Stomach (tissue), 19 donors: ENCODE measurements at places on chromosomes 16 and 17. TPM values are rescaled to one million over a fixed set of nuclear protein-coding genes. Genes with fewer than 3 reads are reported as not detected.

DNA sequence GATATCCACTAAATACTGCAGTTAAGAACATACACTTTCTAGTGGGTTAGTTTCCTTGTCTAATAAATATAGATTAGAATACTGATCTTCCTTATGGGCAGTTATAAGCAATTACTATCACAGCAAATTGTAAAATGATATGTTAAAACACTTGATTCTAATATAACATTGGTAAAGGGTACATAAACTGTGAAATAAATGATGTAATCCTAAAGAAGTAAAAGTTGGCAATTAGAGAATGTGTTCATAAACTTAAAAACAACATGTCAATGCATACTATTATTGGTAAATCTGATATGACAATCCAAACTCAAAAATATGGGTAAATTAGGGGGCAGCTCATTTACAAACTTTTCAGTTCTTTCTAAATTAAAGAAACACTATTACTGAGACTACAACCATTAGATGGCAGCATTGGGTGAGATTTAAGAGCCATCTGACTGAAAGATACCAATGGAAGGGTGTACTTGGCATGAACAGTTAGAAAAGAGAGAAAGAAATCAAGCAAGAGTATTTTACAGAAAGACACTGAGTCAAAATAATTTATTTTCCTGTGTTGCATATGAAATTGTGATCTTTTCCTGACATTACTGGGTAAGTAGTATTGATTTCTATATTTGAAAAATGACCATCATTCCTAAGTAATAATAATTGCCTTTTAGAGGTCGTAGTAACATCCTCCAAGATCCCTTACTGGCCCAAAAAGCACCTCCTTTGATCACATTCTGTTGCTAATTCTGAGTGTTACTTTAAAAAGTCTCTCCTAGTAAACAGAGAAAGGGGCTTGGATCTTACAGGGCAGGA is 119.6 kb downstream of the SPAG9 start:
- no peak for DNase-seq

GRCh38 chr16:15996432-15997109 is 47.2 kb downstream of the ABCC1 start:
- DNase-seq, result peak; percentile 32

DNA sequence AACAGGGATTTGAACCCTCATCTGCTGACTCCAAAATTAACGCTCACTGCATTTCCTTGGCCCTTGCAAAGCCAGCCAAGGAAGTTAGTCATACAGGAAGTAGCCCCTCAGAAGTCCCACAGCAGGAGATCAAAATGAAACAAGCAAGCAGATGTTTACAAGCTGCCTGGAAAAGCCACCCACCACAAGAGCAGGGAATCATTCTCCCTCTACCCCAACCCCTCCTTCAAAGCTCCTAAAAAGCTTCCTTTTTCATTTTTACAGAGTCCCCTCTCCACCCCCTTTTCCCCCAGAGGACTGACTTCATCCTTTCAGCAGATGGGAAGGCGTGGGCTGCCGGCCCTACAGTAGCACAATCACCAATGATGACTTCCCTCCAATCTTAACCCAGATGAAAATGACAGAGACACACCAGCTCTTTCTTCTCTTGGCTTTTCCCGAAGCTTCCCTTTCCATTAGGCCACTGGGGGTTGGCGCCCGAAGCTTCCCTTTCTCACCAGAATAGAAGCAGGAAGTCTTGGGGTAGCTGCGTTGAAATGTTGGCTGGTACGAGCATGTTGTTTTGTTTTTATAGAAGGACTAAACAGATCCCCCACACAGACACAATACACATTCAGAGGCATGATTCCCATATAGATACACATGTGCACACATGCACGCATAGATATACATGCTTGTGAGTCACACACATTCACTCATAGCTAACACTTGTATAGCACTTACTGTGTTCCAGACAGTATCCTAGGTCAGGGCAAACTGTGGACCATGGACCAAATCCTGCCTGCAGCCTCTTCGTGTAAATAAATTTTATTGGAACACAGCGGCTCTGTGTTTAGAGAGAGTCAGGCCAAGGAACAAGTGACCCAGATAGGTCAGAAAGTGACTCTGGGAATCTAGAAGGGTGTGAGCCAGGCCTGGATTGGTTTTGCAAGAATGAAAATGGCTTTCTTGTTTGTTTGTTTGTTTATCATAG is 17.4 kb downstream of the ITPRIPL2 start:
- DNase-seq, result peak; percentile 82

DNA sequence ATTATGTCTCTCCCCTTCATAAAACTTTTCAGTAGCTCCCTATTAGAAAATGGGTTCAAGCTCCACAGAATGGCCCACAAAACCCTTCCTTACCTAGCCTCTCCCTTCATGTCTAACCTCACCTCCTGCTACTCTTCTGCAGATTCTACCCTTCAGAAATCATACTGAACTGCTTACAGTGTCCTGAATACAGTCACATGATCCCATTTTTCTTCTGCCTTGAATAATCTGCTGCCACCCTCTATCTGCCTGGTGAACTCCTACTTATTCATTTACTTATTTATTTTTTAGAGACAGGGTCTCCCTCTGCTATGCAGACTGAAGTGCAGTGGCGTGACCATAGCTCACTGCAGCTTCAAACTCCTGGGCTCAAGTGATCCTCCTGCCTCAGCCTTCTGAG is 15.0 kb downstream of the LASP1NB start:
- DNase-seq, result no peak

DNA sequence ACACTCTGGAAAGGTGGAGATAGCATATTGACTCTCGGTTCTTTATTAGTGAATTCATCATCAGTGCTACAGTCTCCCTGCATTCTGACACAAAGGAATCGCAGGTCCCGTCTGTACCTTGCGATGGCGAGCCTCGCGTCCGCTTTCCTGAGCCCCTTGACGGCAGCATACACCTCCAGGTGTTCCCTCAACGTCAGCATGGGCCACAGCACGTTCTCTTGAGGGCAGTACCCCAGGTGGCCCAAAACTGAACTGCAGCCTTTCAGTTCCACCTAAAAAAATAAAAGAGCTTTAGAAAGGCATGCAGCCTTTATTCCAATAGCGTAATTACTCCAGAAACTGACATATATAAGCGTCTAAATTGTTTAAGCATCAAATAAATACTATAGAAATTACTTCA is 24.2 kb upstream of the ABCA9 start:
- DNase-seq, result no peak

GRCh38 chr16:6576606-6577005 is 756.0 kb upstream of the RBFOX1 start:
- no peak for DNase-seq

Gene NPTX1
- 2.0 TPM for total RNA-seq

Gene ODAD4
- total RNA-seq, result not detected

Gene SLC25A11
- total RNA-seq, result 73.2 TPM

GRCh38 chr16:89687092-89687940 is 827 bp downstream of the CDK10 start:
- peak; percentile 91 for DNase-seq

DNA sequence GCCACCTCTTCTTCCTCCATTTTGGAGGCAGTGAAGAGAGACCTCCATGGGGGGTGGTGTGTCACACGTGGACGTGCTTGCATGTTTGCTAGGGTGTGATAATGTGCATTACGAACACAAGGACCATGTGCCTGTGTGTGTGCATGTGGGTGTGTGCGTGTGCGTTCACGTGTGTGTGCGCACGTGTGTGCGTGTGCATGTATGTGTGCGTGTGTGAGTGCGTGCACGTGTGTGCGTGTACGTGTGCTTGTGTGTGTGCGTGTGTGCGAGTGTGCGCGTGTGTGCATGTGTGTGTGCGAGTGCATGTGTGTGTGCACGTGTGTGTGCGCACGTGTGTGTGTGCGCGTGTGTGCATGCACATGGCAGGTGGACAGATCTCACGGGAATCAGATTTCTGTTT is 29.5 kb downstream of the RNF213 start:
- DNase-seq, result no peak

Gene PIP4K2B
- 23.5 TPM for total RNA-seq

DNA sequence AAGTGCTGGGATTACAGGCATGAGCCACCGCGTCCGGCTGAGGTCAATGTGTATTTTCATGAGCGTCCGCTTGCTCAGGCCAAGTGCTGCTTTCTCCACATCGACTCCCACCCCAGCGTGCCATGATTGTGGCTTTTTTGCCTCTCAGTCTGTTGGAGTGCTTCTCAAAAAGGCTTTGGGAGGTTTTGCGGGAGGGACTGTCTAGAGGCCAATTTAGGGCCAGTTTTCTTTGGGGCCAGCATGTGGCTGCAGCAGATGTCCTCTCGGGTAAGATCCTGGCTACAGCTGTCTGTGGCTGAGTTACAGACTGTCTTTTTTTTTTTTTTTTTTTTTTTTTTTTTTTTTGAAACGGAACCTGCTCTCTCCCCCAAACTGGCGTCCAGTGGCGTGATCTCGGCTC is 6.5 kb downstream of the C16orf90 start:
- no peak for DNase-seq

GRCh38 chr17:54956791-54957190 is 11.7 kb downstream of the COX11 start:
- no peak for DNase-seq

Gene HID1
- 36.5 TPM for total RNA-seq

Gene ZDHHC1
- total RNA-seq, result 6.1 TPM

Gene TRIM37
- 68.7 TPM for total RNA-seq

- no peak for DNase-seq
Measured at GRCh38 chr17:7218758-7219157, 878 bp downstream of the DLG4 start.

- DNase-seq, result no peak
Measured at GRCh38 chr17:56424005-56424404, 169.5 kb upstream of the NOG start.

GRCh38 chr17:65020284-65020683 is 36.3 kb downstream of the GNA13 start:
- no peak for DNase-seq

Gene RBFOX1
- total RNA-seq, result 20.9 TPM

DNA sequence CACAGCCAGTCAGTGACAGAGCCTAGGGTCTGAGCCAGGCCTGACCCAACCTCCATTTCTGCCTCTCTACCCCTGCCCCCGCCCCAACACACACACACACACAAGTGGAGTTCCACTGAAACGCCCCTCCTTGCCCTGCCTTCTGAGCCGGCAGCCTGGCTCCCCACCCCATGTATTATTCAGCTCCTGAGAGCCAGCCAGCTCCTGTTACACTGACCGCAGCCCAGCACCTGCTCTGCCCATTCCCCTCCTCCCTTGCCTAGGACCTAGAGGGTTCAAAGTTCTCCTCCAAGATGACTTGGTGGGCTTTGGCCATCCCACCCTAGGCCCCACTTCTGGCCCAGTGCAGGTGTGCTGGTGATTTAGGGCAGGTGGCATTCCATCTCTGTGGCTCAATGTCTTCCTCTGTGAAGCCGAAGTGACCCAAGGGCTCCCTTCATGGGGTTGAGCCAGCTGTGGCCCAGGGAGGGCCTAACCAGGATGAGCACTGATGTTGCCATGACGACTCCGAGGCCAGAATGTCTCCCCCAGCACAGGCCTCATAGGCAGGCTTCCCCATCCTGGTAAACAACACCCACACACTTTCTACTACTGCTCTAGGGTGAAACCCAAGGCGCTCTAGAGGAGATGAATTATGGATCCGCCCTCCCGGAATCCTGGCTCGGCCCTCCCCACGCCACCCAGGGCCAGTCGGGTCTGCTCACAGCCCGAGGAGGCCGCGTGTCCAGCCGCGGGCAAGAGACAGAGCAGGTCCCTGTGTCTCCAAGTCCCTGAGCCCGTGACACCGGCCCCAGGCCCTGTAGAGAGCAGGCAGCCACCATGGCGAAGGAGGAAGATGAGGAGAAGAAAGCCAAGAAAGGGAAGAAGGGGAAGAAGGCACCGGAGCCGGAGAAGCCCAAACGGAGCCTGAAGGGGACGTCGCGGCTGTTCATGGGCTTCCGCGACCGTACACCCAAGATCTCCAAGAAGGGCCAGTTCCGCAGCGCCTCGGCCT is 9.7 kb downstream of the MYO15A start:
- DNase-seq, result no peak

- no peak for DNase-seq
Measured at GRCh38 chr16:2822496-2822895, 5.5 kb downstream of the PRSS21 start.

- DNase-seq, result no peak
Measured at GRCh38 chr16:81451753-81452680, 7.4 kb downstream of the CMIP start.

DNA sequence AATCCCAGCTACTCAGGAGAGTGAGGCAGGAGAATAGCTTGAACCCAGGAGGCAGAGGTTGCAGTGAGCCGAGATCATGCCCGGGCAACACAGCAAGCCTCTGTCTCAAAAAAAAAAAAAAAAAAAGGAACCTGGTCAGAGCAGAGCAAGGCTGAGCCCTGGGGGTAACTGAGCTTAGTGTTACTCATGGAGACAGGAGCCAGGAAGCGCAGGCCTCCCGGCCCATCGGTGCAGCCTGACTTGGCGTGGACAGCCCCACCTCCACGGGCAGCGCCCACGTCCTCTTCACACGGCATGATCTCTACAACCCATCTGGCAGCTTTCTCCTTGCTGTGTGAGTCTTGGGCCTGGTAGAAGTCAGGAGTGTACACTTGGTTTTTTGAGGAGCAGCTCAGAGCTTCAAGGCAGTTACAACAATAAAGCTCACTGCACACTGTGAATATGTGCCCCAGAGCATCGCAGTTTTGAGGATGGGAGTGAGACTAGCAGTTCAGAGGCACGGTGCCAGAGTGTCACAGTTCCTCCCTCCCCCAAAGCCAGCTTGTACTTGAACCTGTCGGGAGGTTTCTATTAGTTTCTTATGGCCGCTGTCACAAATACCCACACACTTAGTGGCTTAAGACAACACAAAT is 129.9 kb downstream of the RAP1GAP2 start:
- DNase-seq, result no peak

- DNase-seq, result no peak
Measured at GRCh38 chr16:8084882-8085281, 505.4 kb downstream of the TMEM114 start.

- peak; percentile 68 for DNase-seq
Measured at GRCh38 chr17:7173687-7174602, 5.2 kb downstream of the ASGR1 start.

Gene QPRT
- total RNA-seq, result 5.1 TPM

- no peak for DNase-seq
Measured at GRCh38 chr16:89651584-89651983, 5.9 kb downstream of the CHMP1A start.

DNA sequence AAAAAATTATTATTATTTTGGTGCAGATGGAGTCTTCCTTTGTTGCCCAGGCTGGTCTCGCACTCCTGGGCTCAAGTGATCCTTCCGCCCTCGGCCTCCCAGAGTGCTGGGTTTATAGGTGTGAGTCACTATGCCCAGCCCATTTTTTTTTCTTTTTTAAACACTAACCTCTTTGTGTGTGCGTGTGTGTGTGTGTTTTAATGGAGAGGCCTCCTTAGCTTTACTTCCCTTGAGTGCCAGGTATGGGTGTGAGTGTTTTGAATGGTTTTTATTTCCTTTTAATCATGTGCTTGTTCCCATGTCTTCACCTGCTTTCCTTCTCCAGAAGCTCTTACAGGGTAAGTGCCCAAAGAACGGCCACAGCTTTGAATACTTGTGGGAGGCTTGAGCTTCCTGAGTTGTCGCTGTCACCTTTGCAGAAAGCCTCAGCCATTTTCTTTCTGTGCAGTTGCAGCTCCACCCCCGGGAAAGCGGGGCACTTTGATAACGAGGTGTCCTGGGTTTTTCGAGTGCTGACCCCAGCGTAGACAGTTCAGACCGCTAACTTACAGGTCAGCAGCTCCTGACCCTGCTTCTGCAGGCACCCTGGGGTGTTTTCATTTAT is 22.6 kb downstream of the AKAP1 start:
- DNase-seq, result peak; percentile 86

Gene CHST5
- total RNA-seq, result 23.2 TPM

Gene SLC38A8
- total RNA-seq, result not detected

Gene KRT12
- 57.6 TPM for total RNA-seq
